ENCODE measurements at places on chromosomes 4 and X.

- DNase-seq, result no peak
These were observed 4.2 kb upstream of the TMSB4X start for GRCh38 chrX:12970691-12971202.

DNA sequence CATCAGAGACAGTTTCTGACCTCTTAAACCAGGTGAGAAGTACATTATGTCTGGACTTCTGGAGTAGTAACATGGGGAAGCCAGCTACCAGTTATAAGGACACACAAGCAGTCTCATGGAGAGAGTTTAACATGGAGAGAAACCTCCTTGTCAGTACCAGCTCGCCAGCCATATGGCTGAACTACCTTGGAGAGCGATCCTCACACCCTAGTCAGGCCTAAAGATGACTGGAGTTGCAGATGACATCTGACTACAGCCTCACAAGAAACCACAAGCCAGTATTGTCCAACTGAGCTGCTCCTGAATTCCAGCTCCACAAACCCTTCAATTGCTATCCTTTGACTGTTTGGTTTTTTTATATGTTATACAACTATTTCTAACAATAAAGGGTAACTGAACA, 49.8 kb downstream of the PDHA2 start:
- DNase-seq, result no peak

DNA sequence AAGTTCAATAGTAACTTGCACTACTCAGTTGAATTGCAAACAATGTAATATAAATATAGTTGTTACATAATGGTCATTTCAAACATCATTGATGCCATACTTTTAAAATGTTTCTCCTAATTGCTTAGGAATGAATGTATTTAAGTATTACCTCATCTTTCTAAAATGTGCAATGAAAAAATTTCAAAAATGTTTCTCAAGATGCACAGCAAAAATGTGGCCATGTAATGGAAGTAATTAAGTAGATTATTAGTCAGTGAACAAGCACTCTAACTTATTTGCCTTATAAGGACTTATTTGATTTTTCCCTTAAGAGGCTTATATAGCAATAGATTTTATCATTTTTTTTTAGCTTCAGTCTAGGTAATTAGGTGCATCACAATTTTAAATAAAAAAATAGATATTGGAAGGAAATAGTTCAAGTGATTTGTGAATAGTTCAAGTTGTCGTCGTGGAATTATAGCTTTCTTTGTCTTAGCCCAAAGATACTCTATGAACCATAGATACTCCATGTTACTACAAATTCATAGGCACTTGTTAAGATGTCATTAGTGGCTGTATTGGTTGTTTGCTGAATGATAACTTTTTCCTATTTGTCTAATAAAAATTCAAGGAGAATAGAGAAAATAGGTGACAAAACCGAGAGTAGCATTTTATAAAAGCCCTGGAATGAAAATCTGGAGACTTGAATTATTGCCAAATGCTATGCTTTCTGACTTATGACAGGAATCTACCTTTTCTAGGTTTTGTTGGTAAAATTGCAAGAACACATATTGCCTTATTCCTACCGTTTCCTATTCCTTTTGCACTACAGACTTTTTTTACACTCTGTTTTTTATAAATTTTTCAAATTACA, 118.5 kb downstream of the TLL1 start:
- no peak for DNase-seq

- no peak for DNase-seq
These were observed 5.5 kb upstream of the BLTP1 start for GRCh38 chr4:122146652-122147051.

GRCh38 chrX:41086627-41086932, 1.3 kb downstream of the USP9X start:
- DNase-seq, result no peak

- DNase-seq, result no peak
These were observed 46.1 kb downstream of the JADE1 start for GRCh38 chr4:128855621-128856020.

DNA sequence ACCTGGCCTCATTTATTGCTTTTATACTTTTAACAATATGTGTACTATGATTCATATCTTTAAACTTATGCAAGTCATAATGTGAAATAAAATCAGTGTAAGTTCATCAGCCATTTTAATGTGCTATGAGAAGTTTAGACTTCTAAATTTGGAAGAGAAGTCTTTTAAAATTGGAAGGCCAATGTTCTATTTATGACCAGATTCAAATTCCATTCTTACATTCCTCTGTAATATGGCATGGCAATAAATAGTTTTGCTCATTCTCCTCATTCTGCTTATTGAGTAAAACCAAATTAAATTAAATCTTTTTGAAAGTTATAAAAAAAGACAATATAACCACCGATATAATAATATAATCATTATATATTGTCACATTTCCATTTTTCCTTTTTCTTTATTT, 126.2 kb downstream of the SORBS2 start:
- no peak for DNase-seq

GRCh38 chrX:43655151-43656004, 721 bp upstream of the MAOA start:
- DNase-seq, result no peak

DNA sequence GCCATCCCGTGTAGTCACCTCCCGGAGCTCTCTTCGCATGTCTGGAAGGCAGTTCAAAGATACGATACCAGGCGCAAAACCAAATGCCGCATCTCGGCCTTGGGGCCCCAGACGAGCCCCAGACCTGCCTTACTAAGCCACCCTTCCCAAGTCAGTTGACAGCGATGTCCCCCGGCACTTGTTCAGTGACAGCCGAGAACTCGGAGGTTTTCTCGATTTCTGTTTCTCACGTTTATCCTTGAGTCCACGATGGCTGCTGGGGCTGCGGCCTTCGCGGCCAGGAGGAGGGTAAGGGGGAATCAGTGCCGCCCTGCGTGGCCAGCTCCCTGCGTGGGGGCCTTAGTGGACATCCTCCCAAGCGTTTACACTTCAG, 7.3 kb downstream of the MAEA start:
- no peak for DNase-seq

GRCh38 chr4:155079871-155080270, 128.6 kb upstream of the NPY2R start:
- DNase-seq, result no peak

- DNase-seq, result no peak
These were observed 53.4 kb downstream of the CASP6 start for GRCh38 chr4:109649872-109650271.

- DNase-seq, result no peak
These were observed 729 bp upstream of the CPLX1 start for GRCh38 chr4:826508-827208.

DNA sequence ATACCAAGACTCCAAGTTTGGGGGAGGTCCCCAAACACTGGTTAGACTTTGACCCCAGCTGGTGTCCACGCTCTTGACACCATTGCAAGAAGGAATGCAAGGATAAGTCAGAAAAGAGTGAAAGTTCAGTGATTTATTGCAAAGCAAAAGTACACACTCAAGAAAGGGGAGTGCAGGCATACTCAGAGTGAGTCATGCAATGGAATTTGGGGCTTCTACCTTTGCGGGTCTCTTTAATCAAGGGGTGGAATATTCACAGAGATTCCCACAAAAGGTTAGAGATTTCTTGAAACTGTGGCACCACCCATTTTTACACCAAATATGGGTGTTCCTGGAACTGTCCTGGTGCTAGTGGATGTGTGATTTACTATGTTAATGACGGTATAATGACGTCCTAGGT, 5.2 kb upstream of the SMIM10L2A start:
- no peak for DNase-seq

GRCh38 chr4:54767376-54767775, 109.6 kb downstream of the KIT start:
- no peak for DNase-seq

Data from stimulated activated CD8-positive, alpha-beta memory T cell treated with anti-CD3 and anti-CD28 coated beads, Interleukin-2, amount 100 ng/mL, for 1 hour (primary cell).